ENCODE measurements at places on chromosomes 4 and X.

DNA sequence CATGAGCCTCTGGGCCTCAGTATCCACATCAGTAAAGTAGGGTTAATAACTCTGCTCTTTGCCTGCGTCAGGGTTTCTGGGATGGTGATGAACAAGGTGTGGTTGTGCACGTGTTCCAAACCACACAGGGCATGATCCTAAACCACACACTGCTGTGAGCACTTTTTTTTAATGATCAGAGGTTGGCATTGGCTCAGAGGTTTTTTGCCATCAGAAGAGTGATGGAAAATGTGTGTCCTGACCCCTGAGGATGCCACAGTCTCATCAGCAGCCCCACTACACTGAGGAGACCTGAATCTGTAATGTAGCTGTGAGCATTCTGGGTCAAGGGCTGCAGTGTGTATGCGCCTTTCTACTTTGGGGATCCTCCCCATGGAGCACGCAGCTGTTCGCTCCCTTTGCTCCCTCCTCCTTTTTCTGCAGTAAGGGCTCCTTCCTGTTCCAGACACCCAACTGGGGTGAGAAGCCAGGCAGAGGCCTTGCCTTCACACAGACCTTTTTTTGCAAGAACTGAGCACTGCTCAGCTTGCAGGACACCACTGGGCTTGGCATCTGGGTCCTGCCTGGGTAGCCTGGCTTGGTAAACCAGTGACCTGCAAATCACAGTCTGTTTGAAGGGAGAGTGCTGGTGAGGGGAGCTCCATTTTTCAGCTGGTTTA is 87.5 kb downstream of the MAMLD1 start:
- no peak for DNase-seq

GRCh38 chrX:136045008-136045407 is 59.8 kb downstream of the SLC9A6 start:
- DNase-seq = no peak

GRCh38 chr4:141107927-141108326 is 25.3 kb downstream of the RNF150 start:
- no peak for DNase-seq

- no peak for DNase-seq
These were observed 82.4 kb upstream of the MTM1 start for GRCh38 chrX:150486011-150486410.

GRCh38 chr4:128454881-128455280 is 167.3 kb upstream of the PGRMC2 start:
- DNase-seq = no peak

DNA sequence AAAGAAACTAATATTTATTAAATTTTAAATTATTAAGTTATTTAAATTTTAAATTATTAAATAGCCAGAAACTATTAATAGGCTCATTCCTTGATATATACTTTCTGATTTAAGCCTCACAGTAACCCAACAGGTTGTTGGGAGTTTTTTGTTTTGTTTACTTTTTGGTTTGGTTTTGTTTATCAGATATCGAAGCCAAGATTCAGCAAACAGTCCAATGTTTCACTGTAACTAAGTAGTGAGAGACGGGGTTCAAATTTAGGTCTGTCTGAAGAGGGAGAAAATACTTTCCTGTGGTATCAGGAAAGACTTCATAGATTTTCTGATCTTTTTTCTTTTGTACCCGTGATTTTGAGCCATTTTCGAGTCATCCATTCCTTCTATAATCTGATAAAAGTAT is 54.2 kb downstream of the CCDC158 start:
- DNase-seq = no peak

DNA sequence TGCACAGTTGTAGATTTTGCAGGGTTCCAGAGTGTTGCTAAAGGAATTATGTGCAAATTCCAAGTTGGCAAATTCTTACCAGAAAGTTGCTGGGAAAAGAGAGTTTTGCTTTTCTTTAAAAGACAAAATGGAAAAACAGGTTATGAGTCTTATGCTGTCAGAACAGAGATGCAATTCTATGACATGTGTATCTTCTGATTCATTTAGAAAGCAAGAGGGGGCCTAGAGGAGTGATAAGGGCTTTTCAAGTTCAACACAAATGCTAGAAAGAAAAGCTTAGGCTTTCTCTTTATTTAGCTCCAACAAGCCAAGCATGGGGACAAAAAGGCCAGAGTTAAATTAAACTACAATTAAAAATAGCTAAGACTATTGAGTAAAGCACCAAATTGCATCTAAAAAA is 72.4 kb upstream of the GATB start:
- no peak for DNase-seq

DNA sequence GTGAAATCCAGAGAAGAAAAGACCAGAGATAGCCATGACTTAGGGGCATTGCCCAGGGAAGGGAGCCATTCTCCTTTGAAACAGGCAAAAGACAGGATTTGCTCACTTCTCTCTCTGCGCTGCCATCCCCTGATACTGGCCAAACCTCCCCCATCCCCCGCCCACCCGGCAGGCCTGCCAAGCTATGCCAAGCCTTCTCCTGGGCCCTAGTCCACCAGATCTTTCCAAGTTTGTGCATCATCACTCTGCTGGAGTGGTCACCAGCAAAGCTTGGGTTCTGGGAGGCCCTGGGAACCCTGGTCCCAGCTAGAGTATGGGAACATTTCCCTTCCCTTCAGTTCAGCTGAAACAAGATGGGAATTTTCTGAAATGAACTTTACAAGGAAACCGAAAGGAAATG is 18.4 kb downstream of the EFNB1 start:
- peak; percentile 27 for DNase-seq

Measured in brain (organoid and tissue), 16 donors.